NCI-H82 (cell line): ENCODE measurements at places on chromosomes 16 and 17.

- no peak for DNase-seq
These were observed 10.5 kb downstream of the EMC8 start for GRCh38 chr16:85788819-85789218.

GRCh38 chr17:10793256-10793655 is 10.6 kb downstream of the TMEM238L start:
- no peak for DNase-seq

DNA sequence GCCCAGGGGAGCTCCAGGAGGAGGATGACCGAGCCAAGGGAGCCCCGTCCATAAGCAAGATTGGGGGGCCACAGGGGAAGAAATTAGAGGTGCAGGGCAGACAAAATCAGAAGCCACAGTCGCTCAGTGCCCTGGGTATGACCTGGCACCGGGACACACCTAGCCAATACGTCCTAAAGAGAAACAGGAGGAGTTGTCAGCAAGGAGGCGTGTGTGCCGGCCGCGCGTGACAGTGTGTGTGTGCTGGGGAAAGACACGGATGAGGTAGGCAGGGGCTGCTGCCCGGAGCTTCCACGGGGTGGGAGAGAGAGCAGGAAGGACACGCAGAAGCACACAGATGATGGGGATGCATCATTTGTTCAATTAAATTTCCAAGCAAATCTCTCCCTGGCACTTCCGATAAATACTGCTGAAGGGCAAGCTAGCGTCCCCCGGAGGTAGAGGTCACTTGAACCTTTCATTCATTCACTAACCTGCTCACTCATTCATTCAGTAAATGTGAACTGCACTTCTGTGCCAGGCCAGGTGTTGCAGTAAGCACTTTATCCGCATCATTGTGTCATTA is 38.0 kb downstream of the C16orf95 start:
- no peak for DNase-seq

DNA sequence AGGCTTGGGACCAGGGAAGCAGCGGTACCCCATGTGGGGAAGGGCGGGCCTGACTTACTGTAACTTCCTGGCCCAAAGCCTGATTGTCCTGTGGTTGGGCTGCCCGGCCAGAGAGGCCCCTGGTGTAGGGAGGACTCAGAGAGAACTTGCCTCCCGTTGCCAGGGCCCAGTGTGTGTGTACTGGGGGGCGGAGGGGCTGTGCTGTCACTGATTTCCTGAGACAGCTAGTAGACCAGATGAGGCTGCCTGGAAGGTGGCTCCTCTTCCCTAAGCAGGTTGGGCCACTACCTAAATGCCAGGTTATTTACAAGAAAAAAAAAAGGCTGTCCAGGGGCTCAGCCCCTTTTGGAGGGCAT is 16.7 kb downstream of the SOCS3 start:
- no peak for DNase-seq
